Motor neuron (in vitro differentiated cells): ENCODE measurements at places on chromosomes 16 and 17. TPM values are rescaled to one million over a fixed set of nuclear protein-coding genes. Genes with fewer than 3 reads are reported as not detected.
A peak's percentile ranks its signal among the peaks of the same experiment; 100 is the strongest.

Gene IRX5
- 3.1 and 3.3 TPM in 2 replicates for total RNA-seq

Gene GINS2
- total RNA-seq: 11.7 and 17.1 TPM in 2 replicates

DNA sequence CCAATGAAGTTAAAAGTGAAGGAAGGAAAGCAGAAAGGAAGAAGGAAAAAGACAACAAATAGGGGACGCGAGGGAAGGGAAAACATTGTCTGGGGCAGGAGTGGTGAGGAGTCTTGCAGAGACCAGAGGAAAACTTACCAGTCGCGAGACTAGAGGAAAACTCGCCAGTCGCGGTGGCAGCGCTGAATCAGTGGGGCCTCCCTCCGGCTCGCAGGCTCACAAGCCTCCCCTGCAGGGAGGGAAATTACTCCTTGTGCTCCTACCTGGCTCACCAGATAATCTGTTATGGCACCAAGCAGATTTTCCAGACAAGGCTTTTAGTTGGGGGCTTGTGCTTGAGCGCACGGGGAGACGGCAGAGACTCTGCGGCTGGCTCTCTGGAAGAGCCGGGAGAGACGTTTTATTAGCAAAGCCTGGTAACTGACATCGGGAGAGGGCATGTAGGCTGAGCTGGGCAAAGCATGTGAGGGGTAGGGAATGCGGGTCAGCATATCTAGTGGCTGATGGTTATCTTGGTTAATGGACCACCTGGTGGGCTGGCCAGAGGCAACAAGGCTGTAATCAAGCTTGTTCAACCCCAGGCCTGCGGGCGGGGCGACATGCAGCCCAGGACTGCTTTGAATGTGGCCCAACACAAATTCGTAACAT lies 37.1 kb downstream of the LCMT1 start:
- ATAC-seq: no peak

DNA sequence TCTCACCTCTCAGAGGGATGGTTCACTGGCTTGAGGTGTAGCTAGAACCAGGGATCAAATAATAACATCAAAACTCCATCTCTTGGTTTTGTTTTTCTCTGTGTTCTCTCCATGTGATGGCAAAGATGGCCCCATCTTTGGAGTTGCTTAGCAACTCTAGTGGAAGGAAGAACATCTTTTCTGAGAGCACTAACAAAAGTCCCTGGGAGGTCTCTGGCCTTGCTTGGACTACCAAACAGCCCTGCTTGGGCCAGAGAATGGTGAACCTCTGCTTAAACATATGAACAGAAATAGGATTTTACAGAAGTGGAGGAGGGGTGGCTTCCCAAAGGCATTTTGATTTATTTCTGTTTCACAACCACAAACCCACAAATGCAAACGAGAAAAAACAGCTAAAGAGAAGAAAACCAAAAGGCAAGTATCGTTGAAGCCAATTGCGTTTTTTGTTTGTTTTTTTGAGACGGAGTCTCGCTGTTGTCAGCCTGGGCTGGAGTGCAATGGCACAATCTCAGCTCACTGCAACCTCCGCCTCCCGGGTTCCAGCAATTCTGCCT lies 13.2 kb downstream of the GABARAPL2 start:
- ATAC-seq: no peak

GRCh38 chr17:48313096-48313755 lies 116.8 kb downstream of the SKAP1 start:
- ATAC-seq: no peak

- no peak for ATAC-seq
These were observed 55.1 kb downstream of the SOX9 start for GRCh38 chr17:72175787-72176515.

DNA sequence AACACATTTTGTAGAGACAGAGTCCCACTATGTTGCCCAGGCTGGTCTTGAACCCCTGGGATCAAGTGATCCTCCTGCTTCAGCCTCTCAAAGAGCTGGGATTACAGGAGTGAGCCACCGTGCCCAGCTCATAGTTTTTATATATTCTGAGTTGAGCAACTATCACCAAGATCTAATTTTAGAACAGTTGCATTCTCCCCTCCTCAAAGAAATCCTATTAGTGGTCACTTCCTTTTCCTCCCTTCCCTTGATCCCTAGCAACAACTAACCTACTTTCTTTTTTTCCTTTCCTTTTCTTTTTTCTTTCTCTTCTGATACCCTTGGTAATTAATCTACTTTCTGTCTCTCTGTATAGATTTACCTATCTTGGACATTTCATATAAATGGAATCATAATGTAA lies 61.5 kb upstream of the B4GALNT2 start:
- no peak for ATAC-seq

DNA sequence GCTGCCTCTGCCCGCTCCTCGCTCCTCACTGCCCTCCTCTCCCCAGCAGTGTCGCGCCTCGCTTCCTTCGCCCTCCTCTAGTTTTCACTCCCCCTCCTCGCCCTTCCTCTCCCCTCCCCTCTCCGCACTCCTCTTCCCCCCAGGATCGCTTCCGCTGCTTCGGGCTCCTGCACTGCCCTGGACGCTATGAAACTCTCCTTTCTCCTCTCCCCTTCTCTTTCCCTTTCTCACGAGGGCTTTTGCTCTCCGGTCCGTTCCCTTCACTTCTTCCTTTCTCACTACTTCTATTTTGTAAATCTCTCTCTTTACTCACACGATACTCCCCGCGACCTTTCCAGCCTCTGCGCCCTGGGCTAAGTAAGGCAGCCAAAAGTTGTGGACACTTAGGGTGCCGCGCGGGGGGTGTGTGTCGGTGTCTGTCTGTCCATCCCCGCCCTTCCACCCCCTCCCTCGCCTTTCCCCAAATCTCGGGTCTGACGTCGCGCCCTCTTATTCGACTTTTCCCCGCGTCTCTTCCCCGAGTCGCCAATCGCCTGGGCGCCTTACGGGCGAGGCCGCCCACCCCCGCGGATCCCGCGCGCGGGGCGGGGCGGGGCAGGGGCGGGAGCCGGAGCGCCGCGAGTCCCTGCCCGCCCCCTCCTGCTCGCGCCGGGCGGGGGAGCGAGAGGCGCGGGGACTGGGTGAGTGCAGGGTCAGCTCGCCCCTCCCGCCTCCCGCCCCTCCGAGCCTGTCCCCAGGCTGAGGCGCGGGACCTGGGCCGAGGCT lies at the start of gene IRX3:
IRX3 (minus strand) TSS at position 422 of the 765 bp plus-strand sequence. CDS start 737 bp downstream, outside the sequence.
- ATAC-seq: peak; percentile 54
